Fibroblast of skin of abdomen (primary cell): ENCODE measurements at places on chromosomes 16 and 17.

DNA sequence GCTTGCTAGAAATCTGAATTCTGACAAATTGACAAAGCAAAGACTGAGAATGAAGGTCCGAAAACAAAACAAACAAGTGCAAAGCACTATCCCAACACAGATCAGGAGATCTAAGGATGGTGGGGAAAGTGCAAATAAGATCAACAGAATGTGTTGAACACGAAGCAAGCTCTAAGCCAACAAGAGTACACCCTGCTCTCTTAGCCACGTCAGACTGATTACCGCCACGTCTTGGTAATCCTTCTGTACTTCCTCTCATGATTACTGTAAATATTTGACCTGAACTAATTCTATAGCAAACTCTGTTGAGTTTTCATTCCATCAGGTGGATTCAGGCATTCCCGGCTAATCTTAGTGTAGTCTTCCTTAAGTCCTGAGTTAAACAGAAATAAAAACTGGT is 34.3 kb upstream of the ERCC4 start:
- DNase-seq = no peak

- DNase-seq = peak; percentile 32
Observed at GRCh38 chr17:82475458-82475857, 16.9 kb downstream of the NARF start.

DNA sequence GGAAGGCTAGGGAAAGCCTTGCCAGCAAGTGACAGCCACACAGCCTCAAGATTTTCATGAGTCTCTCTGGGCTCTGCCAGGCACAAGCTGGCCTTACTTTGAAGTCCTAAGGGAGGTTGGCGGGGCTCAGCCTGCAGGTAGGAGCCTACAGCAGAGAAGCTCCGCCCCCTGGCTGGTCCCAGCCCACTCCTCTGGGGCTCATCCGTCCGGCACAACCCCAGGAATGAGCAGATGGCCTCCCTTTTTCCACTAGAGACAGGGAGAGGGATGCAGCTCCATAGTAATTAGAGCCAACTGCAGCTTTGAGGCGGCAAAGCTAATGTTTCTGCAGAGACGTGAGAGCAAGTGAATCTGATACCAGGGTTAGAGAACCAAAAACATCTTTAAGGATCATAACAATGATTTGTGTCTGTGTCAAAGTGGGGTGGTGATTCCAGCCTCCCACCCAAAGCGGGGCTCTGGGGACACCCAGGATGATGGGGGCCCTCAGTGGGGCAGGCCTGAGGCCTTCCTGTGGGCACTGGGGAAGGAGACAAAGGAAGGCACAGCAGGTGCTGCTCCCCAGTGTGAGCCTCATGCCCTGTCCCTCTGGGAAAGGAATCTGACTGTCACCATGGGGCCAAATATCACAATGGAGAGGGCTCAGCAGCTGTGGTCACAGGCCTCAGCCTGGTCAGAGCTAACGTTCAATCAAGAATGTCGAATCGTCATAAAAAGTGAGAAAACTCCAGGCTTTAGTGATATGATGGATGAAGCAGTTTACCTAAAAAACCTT is 61.5 kb downstream of the RBFOX3 start:
- no peak for DNase-seq

DNA sequence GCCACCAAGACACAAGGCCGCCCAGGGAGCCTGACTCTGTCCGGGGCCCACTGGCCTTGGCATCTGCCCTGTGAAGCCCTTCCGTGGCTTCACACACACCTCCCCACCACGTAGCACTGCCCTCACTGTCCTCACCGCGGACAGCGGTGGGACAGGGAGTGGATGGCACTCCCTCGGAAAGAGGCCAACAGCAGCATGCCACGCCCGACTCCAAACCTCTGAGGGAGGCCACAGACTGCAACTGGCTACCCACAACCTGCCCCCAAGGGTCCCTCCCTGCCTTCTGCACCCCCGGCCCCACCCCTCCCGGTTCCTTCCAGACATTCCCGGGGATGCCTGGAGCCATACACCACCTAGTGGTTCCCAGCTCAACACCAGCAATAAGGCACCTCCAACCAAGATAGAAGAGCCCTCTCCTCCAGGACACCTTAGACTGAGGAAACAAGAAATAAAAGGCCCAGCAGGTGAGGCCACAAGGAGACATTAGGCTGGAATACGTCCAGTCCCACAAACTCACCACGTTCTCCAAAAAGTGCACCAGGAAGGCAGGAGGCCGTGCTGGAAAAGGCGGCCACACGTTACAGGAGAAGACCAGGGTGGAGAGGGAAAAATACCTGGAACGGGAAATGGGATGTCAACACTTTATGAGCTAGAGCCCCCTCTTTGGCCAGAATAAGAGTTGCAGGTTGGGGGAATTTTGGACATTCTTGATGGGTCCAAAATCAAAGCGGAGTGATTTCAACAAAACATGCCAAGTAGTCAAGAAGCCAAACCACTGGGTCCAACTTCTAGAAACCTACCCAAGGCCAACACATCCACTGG is 310.0 kb downstream of the SOX9 start:
- DNase-seq = no peak

DNA sequence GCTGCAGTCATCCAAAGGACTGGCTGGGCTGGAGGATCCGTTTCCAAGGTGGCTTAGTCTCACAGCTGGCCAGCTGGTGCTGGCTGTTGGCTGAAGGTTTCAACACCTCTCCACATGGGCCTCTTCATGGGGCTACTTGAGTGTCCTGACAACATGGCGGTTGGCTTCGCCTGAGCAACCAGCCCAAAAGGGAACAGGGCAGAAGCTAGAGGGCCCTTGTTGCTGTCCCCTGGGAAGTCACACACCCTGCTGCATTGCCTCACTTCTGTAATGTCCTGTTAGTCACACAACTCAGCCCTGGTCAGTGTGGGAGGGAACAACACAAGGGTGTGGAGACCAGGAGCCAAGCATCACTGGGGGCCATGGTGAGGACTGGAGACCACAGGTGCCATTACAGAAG is 36.6 kb downstream of the C16orf78 start:
- DNase-seq = no peak

GRCh38 chr17:44595216-44595775 is 38.0 kb downstream of the FZD2 start:
- DNase-seq = no peak

- DNase-seq = no peak
Observed at GRCh38 chr17:70022175-70022574, 52.9 kb upstream of the KCNJ16 start.

- no peak for DNase-seq
Observed at GRCh38 chr17:29747660-29748059, 124.9 kb upstream of the CORO6 start.

GRCh38 chr17:58760248-58760647 is 4.6 kb downstream of the PPM1E start:
- DNase-seq = no peak

DNA sequence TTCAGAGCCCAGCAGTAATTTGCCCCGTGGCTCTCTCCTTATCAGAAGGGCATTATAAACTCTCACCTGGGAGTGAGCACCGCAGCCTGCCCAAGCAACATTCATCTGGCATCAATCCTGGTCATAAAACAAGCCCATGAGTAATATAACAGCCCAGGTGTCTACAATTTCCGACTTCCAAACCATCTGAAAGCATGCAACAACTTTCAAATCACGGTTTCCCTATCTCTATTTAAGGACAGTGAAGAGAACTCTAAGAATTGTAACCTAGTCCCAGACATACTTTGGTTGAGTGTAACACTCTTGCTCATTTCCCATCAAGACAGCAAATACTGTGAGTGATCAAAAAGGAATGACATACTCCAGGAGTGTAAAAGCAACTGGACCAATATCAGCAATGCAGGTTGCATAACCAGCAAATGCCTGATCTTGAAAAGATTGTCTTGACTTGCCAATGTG is 487.4 kb upstream of the SOX9 start:
- DNase-seq = peak; percentile 97

DNA sequence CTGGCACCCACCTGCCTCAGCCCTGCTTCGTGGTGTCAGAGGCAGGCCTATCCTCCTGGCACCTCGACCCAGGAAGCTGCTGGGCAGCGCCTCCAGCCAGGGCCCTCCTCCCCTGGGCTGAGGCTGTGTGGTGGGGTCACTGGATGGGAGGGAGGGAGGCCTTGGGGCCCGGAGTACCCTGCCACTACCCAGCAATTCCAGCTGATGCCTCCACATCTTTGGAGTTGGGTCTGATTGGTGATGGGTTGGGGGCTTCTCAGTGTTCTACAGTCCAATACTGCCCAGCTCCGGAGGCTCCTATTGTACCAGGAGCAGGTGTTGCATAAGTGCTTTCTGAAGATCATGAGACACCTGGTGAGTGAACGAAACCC is 48.0 kb downstream of the USP22 start:
- DNase-seq = no peak

GRCh38 chr17:45020354-45021138 is 30.9 kb downstream of the DCAKD start:
- DNase-seq = peak; percentile 55

DNA sequence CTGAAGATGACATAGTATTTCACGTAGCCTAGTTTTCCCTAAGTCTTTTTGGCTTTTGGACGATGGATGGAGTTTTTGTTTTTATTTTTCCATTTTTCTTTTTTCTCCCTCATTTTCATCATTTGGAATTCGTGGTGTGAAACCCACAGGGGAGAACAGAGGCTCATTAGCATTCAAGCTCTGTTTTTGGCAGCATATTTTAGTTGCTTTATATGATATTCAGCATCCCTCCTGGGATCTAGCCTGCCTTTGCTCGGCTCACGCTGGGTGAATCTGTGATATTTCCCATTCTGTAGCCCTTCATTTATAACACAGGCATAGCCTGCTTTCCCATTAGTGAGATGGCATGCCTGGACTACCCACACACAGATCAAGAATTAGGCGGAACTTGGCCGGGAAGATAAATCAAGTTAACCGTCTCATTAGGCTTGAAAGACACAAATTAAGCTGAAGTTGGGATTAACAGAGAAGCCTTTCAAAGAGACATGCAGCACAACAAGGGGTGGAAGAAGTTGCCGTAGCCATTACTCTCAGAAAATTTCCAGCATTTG is 20.1 kb upstream of the CLEC19A start:
- DNase-seq = no peak

DNA sequence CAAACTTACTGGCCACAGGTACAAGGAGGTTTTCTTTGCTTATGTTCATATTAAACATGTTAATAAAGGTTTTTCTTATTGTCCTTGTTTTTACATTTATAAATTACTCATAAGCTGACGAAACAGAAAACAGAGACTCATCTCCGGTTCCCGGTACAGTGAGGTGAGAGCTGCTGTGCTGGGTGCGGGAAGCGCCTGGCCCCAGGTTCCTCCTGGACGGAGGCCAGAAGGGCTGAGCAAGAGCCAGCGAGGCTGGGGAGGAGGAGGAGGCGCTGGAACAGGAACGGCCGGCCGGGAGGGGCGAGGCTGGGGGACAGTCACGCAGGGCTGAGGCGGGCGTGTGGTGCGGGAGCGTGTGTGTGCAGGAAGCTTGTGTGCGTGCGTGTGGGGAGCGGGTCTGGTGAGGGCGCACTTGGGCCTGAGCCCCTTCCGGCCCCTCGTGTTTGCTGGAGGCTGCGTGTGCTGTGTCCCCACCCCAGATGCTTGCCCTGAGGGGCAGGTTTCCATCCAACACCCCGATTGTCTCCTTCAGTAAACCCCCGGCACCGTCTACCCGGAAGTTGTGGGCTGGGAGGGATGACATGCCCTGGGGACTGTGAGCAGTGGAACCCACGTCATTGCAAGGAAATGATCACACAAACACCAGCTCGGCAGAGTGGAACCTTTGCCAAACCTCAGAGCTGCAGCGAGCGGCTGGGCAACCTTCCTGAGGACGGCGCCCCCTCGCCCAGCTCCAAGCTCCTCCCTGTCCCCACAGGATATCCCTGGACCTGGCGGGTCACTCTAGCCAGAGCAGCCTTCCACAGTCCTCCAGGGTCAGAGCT is 19.5 kb downstream of the CD7 start:
- peak; percentile 87 for DNase-seq

GRCh38 chr17:70699408-70699807 is 530.1 kb downstream of the KCNJ2 start:
- DNase-seq = no peak

GRCh38 chr16:69112285-69113129 is 7.1 kb downstream of the HAS3 start:
- DNase-seq = peak; percentile 22

- DNase-seq = no peak
Observed at GRCh38 chr16:7331997-7332396, 648 bp upstream of the RBFOX1 start.

GRCh38 chr16:69431948-69432468 is 7.6 kb downstream of the CYB5B start:
- no peak for DNase-seq

DNA sequence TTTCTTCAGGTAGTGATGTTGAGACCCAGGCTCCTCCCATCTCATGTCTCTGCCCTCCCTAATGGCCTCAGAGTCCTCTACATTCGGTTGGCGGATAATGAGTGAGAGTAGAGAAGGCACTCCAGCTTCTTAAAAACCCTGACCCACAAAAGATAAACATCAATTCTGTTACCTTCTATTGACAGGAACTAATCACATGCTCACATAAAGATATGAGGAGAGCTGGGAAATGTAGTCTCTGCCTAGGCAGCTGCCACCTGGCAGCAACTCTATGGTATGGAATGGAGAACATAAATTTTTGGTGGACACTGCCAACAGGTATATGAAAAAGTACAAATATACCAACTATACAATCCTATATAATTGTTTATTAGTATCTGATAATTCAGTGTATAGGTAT is 110.7 kb upstream of the HLF start:
- no peak for DNase-seq

GRCh38 chr17:49835472-49835871 is 12.4 kb downstream of the TAC4 start:
- no peak for DNase-seq

DNA sequence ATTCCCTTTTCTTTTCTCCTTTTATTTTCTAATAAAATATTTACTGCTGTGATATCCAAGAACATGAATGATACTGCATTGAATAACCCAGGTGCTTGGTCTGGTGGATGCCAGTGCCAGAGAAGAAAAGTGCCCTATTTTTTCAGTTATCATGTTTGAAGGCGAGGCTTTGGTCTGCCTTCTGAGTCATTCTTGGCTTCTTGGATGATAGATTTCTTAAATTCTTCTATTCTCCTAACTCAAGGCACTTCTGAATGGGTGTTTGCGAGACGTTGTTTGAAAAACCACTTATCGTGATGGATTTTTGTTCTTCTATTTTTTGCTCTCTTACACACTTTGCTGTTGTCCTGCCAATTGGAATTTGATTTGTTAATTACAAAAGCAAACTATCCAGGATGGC is 66.7 kb downstream of the FTO start:
- no peak for DNase-seq

GRCh38 chr16:83343935-83344366 is 463.8 kb upstream of the HSBP1 start:
- peak; percentile 39 for DNase-seq

GRCh38 chr17:48625495-48626244 is 488 bp downstream of the HOXB9 start:
- no peak for DNase-seq

DNA sequence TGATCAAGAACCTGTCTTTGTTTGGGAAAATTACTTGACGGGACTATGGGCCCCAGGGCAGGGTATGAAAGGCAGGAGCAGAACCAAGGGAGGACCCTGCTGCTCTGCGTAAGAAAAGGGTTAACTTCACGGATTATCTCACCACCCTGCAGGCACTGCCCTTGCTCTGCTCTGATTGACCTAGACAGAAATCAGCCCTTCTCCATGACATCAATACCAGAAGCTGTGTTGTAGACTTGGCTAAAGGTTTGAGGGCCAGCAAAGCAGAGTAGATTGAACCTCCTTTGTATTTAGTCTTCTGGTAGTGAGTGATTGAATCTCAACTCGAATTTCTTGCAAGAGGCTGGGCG is 52.9 kb upstream of the ETV4 start:
- no peak for DNase-seq
